ENCODE measurements at places on chromosomes 7 and 10.

GRCh38 chr7:85829817-85830432 is 643.1 kb upstream of the SEMA3D start:
- DNase-seq = peak; percentile 4

DNA sequence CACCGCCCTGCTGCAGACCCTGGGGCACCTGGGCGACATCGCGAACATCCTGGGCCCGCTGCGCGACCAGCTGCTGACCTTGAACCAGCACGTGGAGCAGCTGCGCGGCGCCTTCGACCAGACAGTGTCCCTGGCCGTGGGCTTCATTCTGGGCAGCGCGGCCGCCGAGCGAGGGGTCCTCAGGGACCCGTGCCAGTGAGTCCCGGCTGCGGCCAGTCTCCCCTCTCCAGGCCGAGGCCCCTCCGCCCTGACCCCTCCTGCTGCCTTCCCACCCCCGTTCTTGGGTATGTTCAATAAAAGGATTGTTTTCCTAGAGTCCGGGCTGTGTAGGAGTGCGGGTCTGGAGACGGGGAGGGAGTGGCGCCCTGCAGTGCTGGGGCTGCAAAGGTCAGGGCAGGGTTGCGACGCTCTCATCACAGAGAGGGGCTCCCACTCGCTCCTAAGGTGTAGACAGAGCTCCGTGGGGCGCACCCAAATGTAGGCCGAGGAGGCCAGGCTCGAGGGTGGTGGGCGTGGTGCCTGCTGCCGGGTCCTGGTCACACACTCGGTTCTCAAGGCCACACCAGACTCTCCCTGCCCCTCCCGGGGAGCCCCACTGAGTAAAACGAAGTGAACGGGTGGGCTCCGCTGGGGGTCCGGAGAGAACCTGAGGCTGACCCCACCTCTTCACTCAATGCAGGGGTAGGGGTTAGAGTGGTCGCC is 1.4 kb downstream of the UTF1 start:
- no peak for DNase-seq

DNA sequence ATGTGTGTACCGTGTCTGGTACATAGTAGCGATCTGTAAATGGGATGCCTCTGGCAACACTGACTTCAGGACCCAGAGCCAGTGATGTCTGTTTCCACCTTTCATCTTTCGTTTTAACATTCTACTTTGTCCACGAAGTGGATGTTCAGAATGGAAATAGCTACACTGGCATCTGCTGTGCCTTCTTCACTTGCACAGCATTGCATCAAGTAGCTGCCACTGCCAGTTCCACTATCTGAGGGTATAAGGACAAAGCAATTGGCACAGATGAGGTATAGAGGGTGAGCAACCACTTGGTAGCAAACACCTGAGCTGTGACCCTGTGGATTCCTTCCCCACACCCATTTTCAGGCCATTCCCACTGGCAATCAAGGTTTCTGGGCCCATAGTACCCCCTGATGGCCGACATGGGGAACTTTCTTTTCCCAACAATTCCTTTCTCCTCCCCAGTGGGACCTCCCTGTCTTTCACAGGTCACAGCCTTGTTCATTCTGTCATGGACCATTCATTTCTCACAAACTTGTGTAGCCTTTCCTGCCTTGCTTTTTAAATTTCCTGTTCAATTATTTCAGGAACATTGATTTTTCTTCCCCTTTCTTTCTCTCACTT is 4.0 kb downstream of the ITGA8 start:
- DNase-seq = no peak

DNA sequence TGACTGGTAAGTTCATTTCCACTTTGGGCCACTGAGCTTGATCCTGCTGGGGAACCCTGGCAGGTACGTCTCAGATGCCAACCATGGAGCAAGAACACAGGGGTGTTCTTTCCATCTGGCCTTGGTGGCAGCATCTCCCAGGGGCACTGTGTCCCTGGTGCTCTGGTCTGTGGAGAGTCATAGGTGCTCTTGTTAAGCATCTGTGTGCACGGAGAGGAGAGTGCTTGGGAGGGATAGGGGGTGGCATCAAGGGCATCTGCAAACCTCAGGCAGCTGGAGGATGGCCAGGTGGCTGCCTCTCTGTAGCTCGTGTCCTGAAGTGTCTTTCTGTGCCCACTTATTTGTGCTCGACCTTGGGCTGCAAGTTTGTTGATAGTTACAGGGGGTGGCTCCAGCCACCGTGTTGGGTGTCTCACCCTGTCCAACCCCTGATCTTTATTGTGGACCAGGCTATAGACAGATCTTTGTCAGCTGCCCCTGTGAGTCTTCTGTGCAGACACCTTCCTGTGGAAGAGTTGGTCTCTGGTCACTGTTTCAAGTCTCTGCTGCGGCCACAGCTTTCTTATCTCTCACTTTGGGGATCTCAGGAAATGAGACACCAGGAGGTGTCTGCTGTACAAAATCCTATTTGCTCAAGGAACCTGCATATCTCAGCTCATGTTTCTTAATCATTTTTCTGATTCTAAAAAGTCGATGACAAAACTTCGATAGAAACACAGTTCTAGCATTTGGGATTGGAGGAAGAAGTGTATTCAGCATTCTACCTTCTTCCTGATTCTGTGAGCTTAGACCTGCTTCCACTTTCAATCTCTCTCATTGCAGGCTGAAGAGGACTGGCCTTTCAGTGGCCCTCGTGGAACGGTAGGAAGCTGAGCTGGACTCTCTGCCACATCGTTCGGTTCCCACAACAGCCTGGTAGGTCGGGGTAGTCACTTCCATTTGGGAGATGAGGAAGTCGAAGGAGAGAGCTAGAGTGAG is 17.2 kb upstream of the GIMAP8 start:
- no peak for DNase-seq

DNA sequence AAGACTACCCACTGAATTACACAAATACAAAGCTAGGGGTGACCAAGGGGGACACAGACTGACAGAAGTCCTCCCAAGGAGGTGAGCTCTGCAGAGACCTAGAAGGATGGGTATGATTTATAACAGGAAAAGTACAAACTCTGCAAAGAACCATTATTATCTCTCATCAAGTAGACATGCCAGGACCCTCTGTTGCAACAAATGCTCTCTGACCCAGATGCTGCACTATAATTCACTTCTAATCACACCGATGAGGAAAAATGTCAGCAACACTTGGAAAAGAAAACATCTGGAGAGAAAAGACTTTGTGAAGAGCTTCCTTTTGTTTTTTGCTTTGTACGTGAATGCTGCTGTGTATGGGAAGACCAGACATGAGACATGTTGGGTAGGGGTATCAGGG is 178.3 kb upstream of the PDE1C start:
- no peak for DNase-seq

- DNase-seq = peak; percentile 20
Measured at GRCh38 chr7:96189129-96189820, 132.6 kb downstream of the SLC25A13 start.

DNA sequence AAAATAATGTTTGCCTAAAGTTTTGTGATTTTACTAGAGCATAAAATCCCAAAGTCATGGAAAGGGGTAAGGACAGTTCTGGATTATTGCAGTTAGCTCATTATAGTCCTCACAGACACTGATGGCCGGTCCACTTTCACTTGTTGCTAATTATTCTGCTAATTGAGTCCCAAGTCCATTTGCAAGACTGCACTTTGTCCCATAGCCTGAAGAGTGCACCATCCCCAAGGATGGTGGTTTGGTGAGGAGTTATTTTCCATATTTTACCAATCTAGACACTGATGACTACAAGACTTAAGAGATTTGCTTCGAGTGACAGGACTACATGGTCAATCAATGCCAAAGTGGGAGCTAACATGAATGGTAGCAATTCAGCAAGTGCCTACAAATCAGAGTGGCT is 181.8 kb upstream of the CACNA2D1 start:
- DNase-seq = no peak

- DNase-seq = no peak
Measured at GRCh38 chr7:3043544-3044371, at the start of gene CARD11. CARD11 (minus strand) TSS chr7:3043867; CDS start chr7:2958506, 85,361 bp downstream.

- DNase-seq = no peak
Measured at GRCh38 chr10:77964811-77965210, 38.3 kb upstream of the DLG5 start.

DNA sequence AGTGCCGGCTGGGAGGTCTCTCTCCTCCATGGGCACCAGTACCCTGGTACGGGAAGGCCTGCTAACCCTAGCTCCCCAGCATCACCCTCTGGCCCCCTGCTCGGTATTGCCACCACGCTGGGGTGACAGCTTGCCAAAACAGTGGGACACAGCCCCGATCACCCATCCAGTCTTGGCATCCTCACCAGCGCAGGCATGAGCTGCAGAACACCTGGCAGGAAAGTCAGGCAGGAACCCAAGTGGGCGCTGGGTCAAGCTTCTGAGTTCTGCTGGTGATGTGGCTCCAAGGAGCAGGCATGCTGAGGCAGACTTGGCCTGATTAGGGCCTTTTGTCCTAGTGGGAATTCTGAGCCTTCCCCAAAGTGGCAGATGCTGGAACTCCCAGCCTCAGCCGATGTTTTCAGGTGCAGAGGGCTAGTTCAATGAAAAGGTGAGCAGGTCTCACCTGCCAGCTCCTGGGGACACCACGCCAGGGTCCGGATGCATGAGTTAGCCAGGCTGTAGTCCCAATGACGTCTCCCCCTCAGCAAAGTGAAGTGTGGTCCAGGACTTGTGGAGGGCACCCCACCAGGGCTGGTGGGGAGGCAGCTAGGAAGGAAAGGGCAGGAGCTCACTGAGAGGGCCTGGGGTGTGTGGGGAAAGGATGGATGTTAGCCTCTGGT is 8.5 kb upstream of the ZNF22 start:
- no peak for DNase-seq

GRCh38 chr10:116151076-116151475 is 121.9 kb downstream of the GFRA1 start:
- DNase-seq = no peak

DNA sequence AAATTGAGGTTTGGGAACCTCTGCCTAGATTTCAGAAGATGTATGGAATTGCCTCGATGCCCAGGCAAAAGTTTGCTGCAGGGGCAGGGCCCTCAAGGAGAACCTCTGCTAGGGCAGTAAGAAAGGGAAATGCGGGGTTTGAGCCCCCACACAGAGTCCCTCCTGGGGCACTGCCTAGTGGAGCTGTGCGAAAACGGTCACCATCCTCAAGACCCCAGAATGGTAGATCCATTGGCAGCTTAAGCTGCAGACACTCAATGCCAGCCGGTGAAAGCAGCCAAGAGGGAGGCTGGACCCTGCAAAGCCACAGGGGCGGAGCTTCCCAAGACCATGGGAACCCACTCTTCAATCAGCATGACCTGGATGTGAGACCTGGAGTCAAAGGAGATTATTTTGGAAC is 15.0 kb upstream of the TFEC start:
- no peak for DNase-seq

GRCh38 chr10:43137717-43138020 is 576 bp upstream of the CSGALNACT2 start:
- peak; percentile 39 for DNase-seq

- DNase-seq = no peak
Measured at GRCh38 chr7:21054427-21055112, 267.9 kb upstream of the SP8 start.

GRCh38 chr10:62491597-62491996 is 117.4 kb downstream of the ZNF365 start:
- DNase-seq = no peak

GRCh38 chr10:46317889-46318288 is 31.1 kb downstream of the ANTXRL start:
- DNase-seq = no peak

DNA sequence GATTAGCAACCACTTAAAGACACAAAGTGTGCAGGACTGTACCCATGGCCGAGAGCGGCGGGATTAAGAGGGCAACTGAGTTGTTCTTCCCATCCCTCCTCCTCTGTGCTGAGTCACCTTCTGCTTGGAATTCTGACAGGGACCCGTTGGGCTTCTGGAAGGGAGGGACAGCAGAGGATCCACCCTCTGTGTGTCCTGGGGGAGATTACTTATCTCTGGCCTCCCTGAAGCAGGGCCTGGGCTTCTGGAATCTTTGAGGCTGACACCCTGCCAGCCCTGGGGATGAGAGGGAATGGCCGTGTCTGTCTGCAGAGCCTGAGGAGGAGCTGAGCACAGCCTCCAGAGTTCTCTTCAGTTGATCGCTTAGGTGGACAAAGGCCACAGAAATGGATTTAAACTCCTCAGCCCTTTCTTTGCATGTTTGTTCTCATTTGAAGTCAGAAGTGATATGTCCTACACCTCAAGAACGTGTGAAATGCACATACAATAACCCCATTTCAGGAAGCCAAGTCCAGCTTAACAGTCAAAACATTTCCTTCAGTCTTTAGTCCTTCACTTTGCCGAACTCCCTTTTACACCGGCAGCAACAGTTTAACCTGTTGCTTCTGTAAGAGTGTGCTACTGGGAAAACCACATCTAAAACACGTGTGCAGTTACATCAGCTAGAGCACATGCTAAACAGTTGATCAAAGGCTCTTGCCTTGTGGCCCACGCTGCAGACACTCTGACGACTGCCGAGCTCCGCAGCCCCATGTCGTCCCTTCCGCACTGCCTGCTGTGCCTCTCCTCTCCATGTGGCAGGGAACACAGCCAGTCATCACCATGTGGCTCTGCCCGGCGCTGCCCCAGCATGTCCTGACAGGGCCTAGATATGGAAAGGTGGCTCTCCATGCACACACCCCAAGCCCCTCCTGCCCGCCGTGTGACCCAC is 55.7 kb downstream of the IKZF1 start:
- no peak for DNase-seq

GRCh38 chr7:85708221-85708620 is 521.4 kb upstream of the SEMA3D start:
- DNase-seq = no peak

GRCh38 chr7:38051786-38052185 is 126.3 kb upstream of the STARD3NL start:
- no peak for DNase-seq

DNA sequence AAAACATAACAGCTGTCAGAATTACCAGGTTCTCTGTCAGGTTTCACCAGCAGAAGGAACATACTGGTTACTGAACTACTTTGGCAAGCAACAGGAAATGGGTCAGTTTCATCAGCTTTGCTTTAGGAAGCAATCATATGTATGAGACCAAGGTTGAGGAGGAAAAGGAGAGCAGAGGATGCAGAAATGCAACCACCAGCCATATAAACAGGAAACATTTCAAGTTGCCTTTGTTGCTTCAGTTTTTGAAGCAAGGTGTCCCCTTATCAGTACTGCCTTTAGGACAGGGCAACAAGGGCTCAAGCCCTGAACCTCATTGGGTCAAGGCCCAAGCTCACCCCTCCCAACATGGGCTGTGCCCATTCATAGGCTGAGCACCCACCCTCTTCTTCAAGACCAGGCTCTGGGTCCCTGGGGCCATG is 10.2 kb downstream of the HIPK2 start:
- no peak for DNase-seq

DNA sequence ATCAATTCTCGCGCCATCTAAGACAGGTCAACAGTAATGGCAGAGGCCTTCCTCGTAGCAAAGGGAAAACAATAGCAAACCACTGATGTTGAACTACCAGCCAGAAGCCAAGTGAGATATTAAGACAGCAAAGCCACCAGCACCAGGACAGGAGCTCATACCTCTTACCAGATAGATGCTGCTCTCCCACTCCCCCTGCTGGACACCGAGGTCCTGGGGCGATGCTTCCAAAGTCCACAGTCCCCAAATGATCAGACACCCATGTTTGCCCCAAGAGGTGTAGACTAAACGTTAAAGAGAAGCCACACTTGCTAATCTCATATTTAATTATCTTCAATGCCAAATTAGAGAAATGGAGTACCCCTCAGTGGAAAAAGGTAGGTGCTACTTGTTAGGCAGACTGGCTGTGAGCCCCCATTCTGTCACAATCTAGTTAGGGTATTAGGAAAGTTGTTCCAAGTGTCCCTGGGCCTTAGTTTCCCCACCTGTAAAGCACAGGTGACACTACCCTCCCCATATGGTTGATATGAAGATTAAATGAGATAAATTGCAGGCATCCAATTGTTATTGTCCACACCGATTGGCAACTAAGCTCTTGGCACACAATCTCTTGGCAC is 39.9 kb downstream of the TOMM7 start:
- no peak for DNase-seq

Data from AG09319 (cell line).